NCI-H2171 (cell line): ENCODE measurements at places on chromosomes 13 and 19.
A peak's percentile ranks its signal among the peaks of the same experiment; 100 is the strongest.

DNA sequence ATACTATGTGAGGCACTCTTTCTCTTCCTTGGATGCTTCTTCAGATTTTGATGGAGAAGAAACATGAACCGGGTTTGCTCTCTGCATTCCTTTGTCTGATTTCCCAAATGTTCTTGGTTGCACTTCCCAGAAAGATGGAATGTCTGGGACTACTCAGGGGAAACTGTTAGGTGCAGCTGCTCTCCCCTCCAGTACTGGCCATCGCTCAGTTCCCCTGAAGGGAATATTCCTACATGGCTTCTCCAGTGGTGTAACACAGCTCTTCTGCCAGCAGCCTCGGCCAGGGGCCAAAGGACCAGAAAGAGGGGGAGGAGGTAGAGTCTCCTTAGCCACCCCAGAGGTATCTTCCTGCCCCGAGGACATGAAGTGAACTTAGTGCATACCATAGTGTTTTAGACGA lies 33.5 kb upstream of the SPRY2 start:
- DNase-seq, result no peak

DNA sequence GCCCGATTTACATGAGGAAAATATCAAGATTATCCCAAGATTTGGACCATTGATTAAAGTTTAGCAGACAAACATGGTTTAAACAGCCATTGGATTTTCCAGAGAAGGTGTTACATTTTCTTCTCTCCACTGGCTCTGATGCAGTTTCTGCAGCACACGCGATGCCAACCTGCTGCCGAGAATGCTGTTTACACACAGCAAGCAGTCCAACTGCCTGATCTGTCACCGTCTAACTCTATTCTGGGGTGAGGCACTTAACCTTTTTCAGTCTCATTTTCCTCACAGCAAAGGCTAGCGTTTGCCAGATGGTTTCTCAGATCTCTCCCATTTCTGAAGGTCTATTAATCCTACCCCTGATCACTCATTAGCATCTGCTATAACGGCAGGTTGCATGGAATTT lies 763.5 kb upstream of the GPC6 start:
- peak; percentile 83 for DNase-seq

DNA sequence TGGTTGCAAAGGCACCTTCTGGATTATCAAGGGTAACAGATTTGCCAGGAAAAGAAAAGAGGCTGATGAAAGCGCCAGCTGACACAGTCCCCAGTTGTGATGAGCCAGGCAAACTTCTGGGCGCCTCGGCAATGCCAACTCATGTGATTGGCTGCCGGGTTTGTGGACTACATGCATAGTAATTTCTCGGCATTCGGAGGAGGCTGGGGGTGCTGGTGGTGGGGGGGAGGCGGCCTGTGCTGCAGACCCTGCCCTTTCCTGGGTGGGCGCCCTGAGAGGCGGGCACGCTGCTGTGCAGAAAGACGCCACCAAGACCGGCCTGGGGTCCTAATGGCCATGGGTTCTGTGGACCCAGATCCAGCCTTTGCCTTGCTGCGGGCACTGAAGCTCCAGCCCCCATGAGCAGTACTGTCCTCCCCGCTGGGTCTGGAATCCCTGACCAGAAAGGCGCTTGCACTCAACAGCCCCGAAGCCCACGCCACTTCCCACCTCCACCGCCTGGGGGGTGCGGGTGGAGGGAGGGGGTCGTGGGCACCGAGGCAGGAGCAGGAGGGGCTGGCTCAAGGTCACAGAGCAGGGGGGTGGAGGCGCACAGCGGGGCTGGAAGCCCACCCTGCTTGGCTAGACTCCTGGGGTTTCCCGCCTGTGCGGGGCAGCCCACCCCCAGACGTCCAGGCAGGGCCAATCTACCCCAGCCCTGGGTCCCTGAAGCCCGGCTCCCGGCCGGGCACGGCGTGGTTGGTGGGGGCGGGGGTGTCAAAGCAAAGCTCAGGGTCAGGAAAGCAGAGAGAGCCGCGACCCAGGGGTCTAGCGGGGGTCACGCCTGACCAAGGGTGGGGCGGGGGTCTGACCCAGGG lies 1.0 kb downstream of the DIRAS1 start:
- no peak for DNase-seq

GRCh38 chr13:107375701-107376340 lies 807.9 kb upstream of the ARGLU1 start:
- DNase-seq, result no peak

GRCh38 chr13:112968380-112968909 lies 569 bp upstream of the MCF2L start:
- DNase-seq, result peak; percentile 77
